A549 treated with CpdA at 1 μM for 4 hours (cell line): ENCODE measurements at places on chromosomes 1 and 21. TPM values are rescaled to one million over a fixed set of nuclear protein-coding genes. Genes with fewer than 3 reads are reported as not detected.

The RHOU gene
- total RNA-seq: 4.3 to 7.2 TPM (median 7.0 TPM) in 5 replicates

The SFPQ gene
- total RNA-seq: 191 to 316 TPM (median 215 TPM) in 5 replicates

The THEM5 gene
- not detected in 5 replicates for total RNA-seq

The TSTD1 gene
- 0.25 to 0.52 TPM (median 0.40 TPM) in 4 of 5 replicates, not detected in the other for total RNA-seq

The PTGER3 gene
- total RNA-seq: 0.01 TPM in 1 of 5 replicates, not detected in the others

The MCM3AP gene
- total RNA-seq: 36.8 to 48.1 TPM (median 39.9 TPM) in 5 replicates

The IFI44 gene
- total RNA-seq: 0.47 to 1.7 TPM (median 0.93 TPM) in 5 replicates

The TTF2 gene
- total RNA-seq: 18.2 to 23.5 TPM (median 21.8 TPM) in 5 replicates

The DNM3 gene
- 0.51 to 0.87 TPM (median 0.67 TPM) in 5 replicates for total RNA-seq

The IL10 gene
- total RNA-seq: not detected in 5 replicates

The STYXL2 gene
- not detected in 5 replicates for total RNA-seq

The IPO9 gene
- 22.3 to 43.2 TPM (median 41.1 TPM) in 5 replicates for total RNA-seq

The LDLRAD2 gene
- total RNA-seq: 0.10 to 0.33 TPM (median 0.14 TPM) in 5 replicates

The VAV3 gene
- total RNA-seq: 1.1 to 2.2 TPM (median 1.9 TPM) in 5 replicates

The KCNA2 gene
- 0.01 to 0.05 TPM (median 0.03 TPM) in 3 of 5 replicates, not detected in the others for total RNA-seq

The FAM89A gene
- total RNA-seq: 14.4 to 18.5 TPM (median 17.2 TPM) in 5 replicates

The DNAJC28 gene
- 0.10 to 0.61 TPM (median 0.43 TPM) in 5 replicates for total RNA-seq

The VASH2 gene
- total RNA-seq: 2.8 to 6.1 TPM (median 3.9 TPM) in 5 replicates

The BRINP2 gene
- total RNA-seq: 0.13 to 0.27 TPM (median 0.15 TPM) in 4 of 5 replicates, not detected in the other

The CALML6 gene
- 0.09 to 0.40 TPM (median 0.29 TPM) in 4 of 5 replicates, not detected in the other for total RNA-seq

The KRTAP19-1 gene
- not detected in 5 replicates for total RNA-seq

The KLF17 gene
- total RNA-seq: 0.27 to 0.43 TPM (median 0.42 TPM) in 5 replicates

The AK5 gene
- total RNA-seq: 6.2 to 9.0 TPM (median 7.3 TPM) in 5 replicates

The MRPL20 gene
- 128 to 152 TPM (median 135 TPM) in 5 replicates for total RNA-seq

The E2F2 gene
- 2.3 to 2.7 TPM (median 2.5 TPM) in 5 replicates for total RNA-seq

The TBX15 gene
- 0.03 to 0.08 TPM (median 0.05 TPM) in 4 of 5 replicates, not detected in the other for total RNA-seq

The WNT9A gene
- total RNA-seq: 6.3 to 9.0 TPM (median 8.1 TPM) in 5 replicates

The RNF223 gene
- 0.18 to 0.30 TPM (median 0.30 TPM) in 5 replicates for total RNA-seq

The BARHL2 gene
- not detected in 5 replicates for total RNA-seq

The OLFML3 gene
- 3.4 to 4.1 TPM (median 4.1 TPM) in 5 replicates for total RNA-seq

The CLCA4 gene
- not detected in 5 replicates for total RNA-seq

The SLC6A9 gene
- total RNA-seq: 12.4 to 16.8 TPM (median 15.0 TPM) in 5 replicates

The OR2T2 gene
- not detected in 5 replicates for total RNA-seq

The FCMR gene
- 3.9 to 6.6 TPM (median 3.9 TPM) in 5 replicates for total RNA-seq
